H54 (cell line): ENCODE measurements at places on chromosomes 3 and 15.
A peak's percentile ranks its signal among the peaks of the same experiment; 100 is the strongest.

DNA sequence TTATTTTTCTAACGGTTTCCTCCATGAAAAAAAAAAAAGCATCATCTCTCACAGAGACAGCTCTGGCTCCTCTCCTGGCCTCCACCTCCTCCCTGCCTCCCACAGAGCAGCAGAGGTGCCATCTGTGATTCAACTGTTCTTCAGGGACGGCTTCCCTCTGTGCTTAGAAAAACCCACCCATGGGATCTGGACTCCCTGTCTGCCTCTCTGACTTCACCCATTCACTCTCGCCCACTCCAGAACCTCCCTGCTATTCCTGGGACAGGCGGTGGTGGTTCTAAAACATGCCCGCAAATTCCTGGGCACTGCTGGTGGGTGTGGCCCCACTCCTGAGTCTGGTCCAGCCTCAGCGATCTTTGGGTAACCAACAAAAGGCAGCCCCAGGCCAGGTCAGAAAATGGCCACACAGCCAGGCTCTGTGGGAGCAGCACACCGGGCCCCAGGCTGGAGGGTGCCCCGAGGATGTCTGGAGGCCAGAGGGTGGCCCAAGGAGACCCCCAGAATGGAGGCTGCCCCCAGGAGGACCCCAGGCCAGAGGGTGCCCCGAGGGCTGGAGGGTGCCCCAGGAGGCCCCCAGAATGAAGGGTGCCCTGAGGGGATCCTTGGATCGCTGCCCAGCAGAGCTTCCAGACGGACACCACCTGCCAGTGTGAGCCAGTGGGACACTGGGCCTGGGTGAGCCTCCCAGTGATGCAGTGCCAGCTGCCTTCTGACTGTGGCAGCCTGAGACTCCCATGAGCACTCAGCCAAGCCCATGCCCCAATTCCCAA, 2.6 kb upstream of the CHST13 start:
- DNase-seq = no peak

DNA sequence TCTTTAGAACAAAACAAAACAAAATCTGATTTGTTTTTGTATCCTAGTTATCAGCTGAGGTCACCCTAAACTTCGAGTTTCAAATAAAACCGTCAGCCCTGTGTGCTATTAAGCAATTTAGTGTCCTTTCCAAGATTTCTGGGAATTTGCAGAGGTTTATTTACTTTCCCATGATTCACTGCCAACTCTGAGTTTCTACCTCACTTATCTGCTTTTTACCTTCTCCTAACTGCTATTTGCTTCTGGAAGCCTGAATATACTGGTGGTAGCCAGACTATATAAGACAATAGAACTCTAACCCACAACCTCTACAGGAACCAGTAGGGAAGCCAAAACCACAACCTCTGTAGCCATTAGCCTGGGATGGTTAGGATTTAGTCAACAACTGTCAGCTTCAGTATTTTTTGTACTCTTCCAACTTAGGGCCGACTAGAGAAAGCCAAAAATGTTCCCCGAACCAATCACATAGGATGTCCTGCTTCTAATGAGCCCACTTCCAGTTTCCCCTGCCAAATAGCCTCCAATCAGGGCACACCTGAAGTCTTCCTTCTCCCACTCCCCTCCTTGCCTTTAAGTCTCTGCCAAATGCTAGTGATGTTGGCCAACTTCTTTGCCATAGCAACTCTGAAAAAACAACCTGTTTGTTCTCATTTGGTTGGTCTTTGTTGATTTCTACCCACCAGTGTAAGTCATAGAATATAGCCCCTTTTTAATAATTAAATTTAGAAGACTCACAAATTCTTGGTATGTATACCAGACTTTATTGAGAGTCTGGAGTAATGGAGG, 273.1 kb downstream of the ULK4 start:
- no peak for DNase-seq

DNA sequence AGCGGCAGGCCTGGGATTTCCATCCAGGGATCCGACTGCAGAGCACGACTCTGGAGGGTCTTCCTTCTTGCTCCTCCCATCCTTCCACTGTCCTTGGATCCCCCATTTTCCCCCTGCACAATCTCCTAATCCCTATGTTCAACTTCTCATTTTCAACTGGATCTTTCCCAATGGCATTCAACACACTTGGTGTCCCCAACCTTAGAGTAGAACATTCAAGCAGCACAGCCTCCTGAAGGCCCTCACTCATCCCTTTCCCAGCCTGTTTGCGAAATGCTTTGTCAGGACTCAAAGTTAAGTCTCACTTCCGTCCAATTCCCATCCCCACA, 32.3 kb downstream of the RPN1 start:
- DNase-seq = no peak

- DNase-seq = no peak
Observed at GRCh38 chr15:66756295-66756694, 54.3 kb downstream of the SMAD6 start.

GRCh38 chr15:90571063-90571541, 41.4 kb downstream of the CRTC3 start:
- peak; percentile 23 for DNase-seq

- no peak for DNase-seq
Observed at GRCh38 chr3:21067031-21067813, 683.8 kb downstream of the ZNF385D start.

- no peak for DNase-seq
Observed at GRCh38 chr15:66789029-66790025, 87.3 kb downstream of the SMAD6 start.

- no peak for DNase-seq
Observed at GRCh38 chr3:115947325-115947724, 324.0 kb downstream of the GAP43 start.

GRCh38 chr15:35151782-35152181, 66.7 kb upstream of the NANOGP8 start:
- DNase-seq = no peak

- DNase-seq = no peak
Observed at GRCh38 chr3:48427630-48427962, 2.3 kb downstream of the PLXNB1 start.

DNA sequence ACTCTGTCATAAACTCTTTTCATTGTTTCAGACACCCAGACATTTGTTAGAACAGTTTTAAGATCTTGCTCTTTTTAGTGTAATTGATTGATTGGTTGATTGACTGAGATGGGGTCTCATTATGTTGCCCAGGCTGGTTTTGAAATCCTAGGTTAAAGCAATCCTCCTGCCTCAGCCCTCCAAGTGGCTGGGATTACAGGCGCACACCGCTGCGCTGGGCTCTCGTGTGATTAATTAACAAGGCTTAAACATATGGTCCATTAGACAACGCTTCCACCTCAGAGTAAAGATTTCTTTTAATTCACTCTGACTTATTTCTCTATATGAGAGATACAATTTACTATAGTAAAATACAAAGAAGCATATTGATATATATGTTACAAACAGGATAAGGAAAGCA, 114.0 kb upstream of the C2CD4B start:
- DNase-seq = no peak
